Progenitor cell of endocrine pancreas (in vitro differentiated cells): ENCODE measurements at places on chromosomes 16 and 17. TPM values are rescaled to one million over a fixed set of nuclear protein-coding genes. Genes with fewer than 3 reads are reported as not detected.

GRCh38 chr17:35545150-35545549 is 7.7 kb upstream of the SLFN12L start:
- H3K36me3 ChIP-seq, result no peaks in the 10 kb centered on the region
- H3K4me3 ChIP-seq, result no peak overlapping the region
- no peaks in the 10 kb centered on the region for H3K4me1 ChIP-seq
- no peak overlapping the region for H3K27ac ChIP-seq

GRCh38 chr17:38960402-38960801 is 6.8 kb downstream of the FBXO47 start:
- DNase-seq, result no peak
- no peak overlapping the region for H3K27ac ChIP-seq
- H3K27me3 ChIP-seq, result no peaks in the 10 kb centered on the region
- H3K4me1 ChIP-seq, result no peaks in the 10 kb centered on the region

GRCh38 chr17:60345233-60345632 is 46.7 kb downstream of the USP32 start:
- H3K4me3 ChIP-seq, result no peak overlapping the region
- peaks cover 30% of the 10 kb centered on the region for H3K36me3 ChIP-seq
- H3K4me1 ChIP-seq, result peaks cover 5% of the 10 kb centered on the region
- DNase-seq, result no peak
- H3K27ac ChIP-seq, result peak overlapping the region; percentile 12

DNA sequence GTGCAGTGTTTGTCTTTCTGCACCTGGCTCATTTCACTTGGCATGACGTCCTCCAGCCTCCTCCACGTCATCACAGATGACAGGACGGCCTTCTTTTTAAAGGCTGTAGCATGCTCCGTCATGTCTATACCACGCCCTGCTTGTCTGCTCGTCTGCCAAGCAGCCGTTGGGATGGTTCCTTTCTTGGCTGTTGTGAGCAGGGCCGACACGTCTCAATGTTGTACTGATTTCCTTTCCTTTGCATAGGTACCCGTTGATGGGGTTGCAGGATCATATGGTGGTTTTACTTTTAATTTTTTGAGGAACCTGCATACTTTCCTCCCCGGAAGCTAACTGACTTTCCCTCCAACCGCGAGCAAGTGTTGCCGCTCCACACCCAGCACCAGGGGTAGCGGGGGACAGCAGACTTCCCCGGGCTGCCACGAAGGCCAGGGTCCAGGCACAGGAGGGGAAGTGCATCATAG is 212.2 kb upstream of the ZNF469 start:
- no peak for DNase-seq
- no peak overlapping the region for H3K27ac ChIP-seq
- no peak overlapping the region for H3K4me3 ChIP-seq

- H3K4me1 ChIP-seq, result peaks cover 4% of the 10 kb centered on the region
- DNase-seq, result no peak
- H3K27ac ChIP-seq, result peak overlapping the region; percentile 12
- H3K27me3 ChIP-seq, result peaks cover 15% of the 10 kb centered on the region
- H3K4me3 ChIP-seq, result no peak overlapping the region
Observed at GRCh38 chr17:27450416-27450815, 5.8 kb upstream of the KSR1 start.

DNA sequence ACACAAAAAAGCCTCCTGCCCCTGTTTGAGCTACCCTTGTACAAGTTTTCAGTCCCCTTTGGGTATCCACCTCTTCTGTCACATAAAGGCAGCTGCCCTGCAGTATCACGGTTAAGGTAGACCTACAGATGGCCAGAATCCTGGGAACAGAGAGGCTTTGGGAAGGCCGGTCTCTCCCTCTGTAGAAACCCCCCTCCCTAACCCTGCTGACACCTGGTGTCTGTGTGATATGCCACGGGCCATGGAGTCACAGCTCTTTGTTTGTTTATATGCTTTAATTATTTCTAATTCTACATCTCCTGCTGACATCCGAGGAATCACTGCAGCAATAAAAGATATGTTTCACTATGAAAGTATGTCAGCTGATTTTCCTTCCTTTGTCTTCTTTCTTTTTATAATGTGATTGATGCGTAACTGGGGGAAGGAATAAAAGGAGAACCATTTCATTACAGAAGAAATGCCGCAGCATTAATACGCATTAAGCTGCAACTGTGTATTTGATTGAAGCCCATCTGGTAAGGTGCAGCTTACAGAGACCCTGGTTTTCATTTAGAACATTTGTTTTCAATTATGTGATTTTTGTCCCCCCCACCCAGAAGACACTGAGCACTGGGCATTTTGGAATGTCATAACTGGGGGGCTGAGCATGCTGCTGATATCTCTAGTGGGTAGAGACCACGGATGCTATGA is 142.1 kb downstream of the SLC39A11 start:
- peaks cover 81% of the 10 kb centered on the region for H3K27me3 ChIP-seq
- no peak overlapping the region for H3K27ac ChIP-seq
- no peaks in the 10 kb centered on the region for H3K36me3 ChIP-seq
- no peak for DNase-seq

DNA sequence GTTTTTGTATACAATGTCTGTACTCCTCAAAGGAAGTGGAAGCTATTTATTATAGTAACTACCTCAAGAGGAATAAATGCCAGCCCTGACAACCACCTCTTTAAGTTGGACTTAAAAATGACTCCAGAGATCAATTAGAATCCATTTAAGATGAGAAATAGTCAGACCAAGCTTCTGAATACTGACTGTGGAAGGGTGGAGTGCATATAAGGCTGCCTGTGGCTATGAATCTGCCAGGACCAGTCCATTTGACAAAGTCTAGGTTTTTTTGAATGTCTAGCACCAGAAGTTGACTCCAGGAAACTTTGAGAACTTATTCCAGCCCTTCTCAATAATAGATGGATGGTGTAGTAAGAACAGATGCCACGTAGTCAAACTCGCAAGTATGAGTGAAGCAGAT is 15.0 kb downstream of the OGFOD1 start:
- no peak overlapping the region for H3K4me3 ChIP-seq
- no peaks in the 10 kb centered on the region for H3K4me1 ChIP-seq
- H3K36me3 ChIP-seq, result peaks cover 18% of the 10 kb centered on the region
- H3K27ac ChIP-seq, result no peak overlapping the region
- no peak for DNase-seq
- no peaks in the 10 kb centered on the region for H3K27me3 ChIP-seq

GRCh38 chr16:4648917-4649316 is 24.3 kb downstream of the MGRN1 start:
- DNase-seq, result no peak
- no peaks in the 10 kb centered on the region for H3K27me3 ChIP-seq
- peak overlapping the region; percentile 48 for H3K27ac ChIP-seq
- peaks cover 20% of the 10 kb centered on the region for H3K36me3 ChIP-seq

DNA sequence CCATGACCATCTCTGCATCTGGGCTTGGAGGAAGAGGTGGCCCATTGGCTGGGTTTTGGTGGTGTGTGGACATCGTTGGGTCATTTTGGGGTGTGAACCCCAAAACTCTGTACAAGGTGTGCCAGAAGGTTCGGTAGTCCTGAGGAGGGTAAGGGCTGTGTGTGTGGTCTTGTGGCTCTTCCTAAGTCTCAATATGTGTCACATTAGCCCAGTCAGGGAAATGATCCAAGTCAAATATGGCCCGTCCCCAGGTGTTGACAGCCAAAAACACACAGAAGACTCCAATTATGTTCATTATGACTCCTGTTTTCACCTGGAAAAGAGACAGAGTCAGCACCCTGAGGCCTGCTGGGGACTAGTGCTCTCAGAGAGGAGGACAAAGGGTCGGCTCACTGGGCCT is 27.1 kb downstream of the SLC13A5 start:
- H3K4me1 ChIP-seq, result peaks cover 4% of the 10 kb centered on the region
- H3K27ac ChIP-seq, result no peak overlapping the region
- no peaks in the 10 kb centered on the region for H3K36me3 ChIP-seq
- peaks cover 55% of the 10 kb centered on the region for H3K27me3 ChIP-seq

GRCh38 chr16:68313116-68313515 is 2.3 kb downstream of the PRMT7 start:
- no peak overlapping the region for H3K27ac ChIP-seq
- H3K36me3 ChIP-seq, result peaks cover 16% of the 10 kb centered on the region
- peaks cover 21% of the 10 kb centered on the region for H3K4me1 ChIP-seq
- no peak overlapping the region for H3K4me3 ChIP-seq

GRCh38 chr17:31216031-31216751 is 80.8 kb downstream of the OMG start:
- H3K27ac ChIP-seq, result no peak overlapping the region
- H3K36me3 ChIP-seq, result peaks cover 7% of the 10 kb centered on the region
- DNase-seq, result no peak
- H3K4me1 ChIP-seq, result no peaks in the 10 kb centered on the region

DNA sequence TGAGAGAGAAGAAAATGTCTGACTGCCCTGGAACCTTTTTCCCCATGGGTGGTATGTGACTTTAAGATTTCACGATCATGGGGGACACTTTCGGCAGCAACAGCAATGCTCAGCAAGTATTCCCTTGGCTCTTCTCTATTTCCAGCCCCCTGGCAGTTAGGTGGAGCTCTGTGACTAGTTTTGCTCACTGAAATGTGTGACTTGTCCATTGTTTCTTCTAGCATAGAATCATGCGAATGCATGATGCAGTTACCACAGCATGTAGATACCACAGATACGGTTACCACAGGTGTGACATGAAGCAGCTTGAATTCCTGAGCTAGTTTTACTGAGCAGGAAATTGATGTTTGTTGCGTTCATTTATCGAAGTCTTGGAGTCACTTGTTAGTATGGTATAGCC is 1034.5 kb upstream of the EEF2KMT start:
- H3K4me3 ChIP-seq, result no peak overlapping the region
- peaks cover 14% of the 10 kb centered on the region for H3K27me3 ChIP-seq
- H3K27ac ChIP-seq, result no peak overlapping the region

DNA sequence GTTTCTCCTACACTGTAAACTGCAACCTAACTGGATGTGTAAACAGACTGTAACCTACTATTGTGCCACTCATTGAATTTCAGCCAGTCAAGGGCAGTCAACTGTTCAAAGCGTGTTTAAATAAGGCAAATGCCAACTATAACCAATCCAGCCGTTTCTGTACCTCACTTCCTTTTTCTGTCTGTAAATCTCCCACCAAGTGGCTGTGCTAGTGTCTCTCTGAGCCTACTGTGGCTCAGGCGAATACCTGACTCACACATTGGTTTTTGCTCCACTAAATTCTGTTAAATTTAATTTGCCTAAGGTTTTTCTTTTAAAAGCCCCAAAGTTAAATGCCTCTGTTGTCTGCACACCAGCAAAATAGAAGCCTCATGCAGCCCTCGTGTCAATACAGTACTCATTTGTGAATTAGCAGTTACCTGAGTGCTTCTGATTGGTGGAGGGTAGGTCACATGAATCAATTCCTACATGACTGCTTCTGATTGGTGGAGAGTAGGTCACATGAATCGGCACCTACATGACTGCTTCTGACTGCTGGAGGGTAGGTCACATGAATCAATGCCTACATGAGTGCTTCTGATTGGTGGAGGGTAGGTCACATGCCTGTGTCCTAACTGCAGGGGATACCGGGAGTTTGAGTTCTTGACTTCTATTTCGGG is 31.1 kb upstream of the CCR7 start:
- H3K27me3 ChIP-seq, result no peaks in the 10 kb centered on the region
- H3K36me3 ChIP-seq, result no peaks in the 10 kb centered on the region
- no peak overlapping the region for H3K27ac ChIP-seq
- H3K4me1 ChIP-seq, result peaks cover 9% of the 10 kb centered on the region

- no peak within 1 kb of the TSS for H3K27ac ChIP-seq
- no peaks in the 10 kb centered on the region for H3K36me3 ChIP-seq
- H3K4me1 ChIP-seq, result no peaks in the 10 kb centered on the region
- no peak for DNase-seq
- peaks cover 4% of the 10 kb centered on the region for H3K27me3 ChIP-seq
Observed at GRCh38 chr16:674968-675883, at the start of gene RHBDL1. Gene RHBDL1, plus strand, starts transcription at chr16:675671. Its CDS starts 120 bp downstream, at chr16:675791.

- no peaks in the 10 kb centered on the region for H3K4me1 ChIP-seq
- DNase-seq, result no peak
- no peak overlapping the region for H3K4me3 ChIP-seq
- H3K27ac ChIP-seq, result no peak overlapping the region
- H3K27me3 ChIP-seq, result peaks cover 24% of the 10 kb centered on the region
Observed at GRCh38 chr17:45325810-45326209, 9.0 kb upstream of the MAP3K14 start.

- peaks cover 10% of the 10 kb centered on the region for H3K4me1 ChIP-seq
- H3K4me3 ChIP-seq, result no peak overlapping the region
- H3K27ac ChIP-seq, result no peak overlapping the region
- DNase-seq, result no peak
- peaks cover 1% of the 10 kb centered on the region for H3K36me3 ChIP-seq
Observed at GRCh38 chr17:4249452-4250029, 14.2 kb downstream of the ANKFY1 start.

GRCh38 chr17:17826342-17826713 is 10.5 kb downstream of the SREBF1 start:
- no peak overlapping the region for H3K4me3 ChIP-seq
- H3K27me3 ChIP-seq, result no peaks in the 10 kb centered on the region
- no peaks in the 10 kb centered on the region for H3K36me3 ChIP-seq
- peak overlapping the region; percentile 49 for H3K27ac ChIP-seq
- DNase-seq, result no peak

DNA sequence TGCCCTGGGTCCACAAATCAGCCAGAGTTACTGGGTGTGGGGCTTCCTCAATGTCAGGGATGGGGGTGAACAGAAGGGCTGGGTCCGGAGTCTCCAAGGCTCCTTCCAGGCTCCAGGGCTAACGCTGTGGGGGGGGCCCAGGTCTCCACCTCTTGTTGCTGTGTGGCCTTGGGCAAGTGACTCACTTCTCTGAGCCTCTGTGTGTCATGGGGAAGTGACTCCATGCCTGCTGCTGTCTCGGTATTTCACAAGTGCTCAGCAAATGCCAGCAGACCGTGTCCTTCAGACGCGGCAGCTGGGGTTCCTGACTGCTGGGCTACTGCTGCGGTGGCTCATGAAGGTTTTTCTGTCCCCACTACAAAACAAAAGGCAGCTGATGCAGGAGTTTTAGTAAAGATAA is 26.6 kb downstream of the JPH3 start:
- H3K27me3 ChIP-seq, result peaks cover 4% of the 10 kb centered on the region
- H3K36me3 ChIP-seq, result peaks cover 8% of the 10 kb centered on the region
- no peaks in the 10 kb centered on the region for H3K4me1 ChIP-seq
- DNase-seq, result no peak
- no peak overlapping the region for H3K4me3 ChIP-seq

DNA sequence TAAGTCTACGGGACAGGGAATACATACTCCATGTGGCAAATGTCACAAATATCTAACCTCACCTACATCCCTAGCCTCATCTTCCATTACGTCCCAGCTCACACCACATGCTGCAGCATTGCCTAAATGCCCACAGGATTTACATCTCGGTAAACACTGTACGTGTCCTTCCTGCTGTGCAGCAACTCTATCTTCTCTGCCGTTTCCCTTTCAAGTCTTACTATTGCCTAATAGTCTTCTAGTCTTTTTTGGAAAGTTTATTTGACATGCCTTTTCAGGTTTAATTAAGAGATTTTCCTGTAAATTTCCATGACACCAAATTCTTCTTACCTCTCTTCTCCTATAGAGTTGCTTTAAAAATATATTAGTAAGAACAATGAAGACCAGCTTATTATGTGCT is 120.5 kb downstream of the HS3ST4 start:
- no peaks in the 10 kb centered on the region for H3K36me3 ChIP-seq
- H3K4me3 ChIP-seq, result no peak overlapping the region
- H3K4me1 ChIP-seq, result peaks cover 11% of the 10 kb centered on the region
- no peaks in the 10 kb centered on the region for H3K27me3 ChIP-seq
- no peak for DNase-seq

DDX52 gene
- 77.2 and 79.4 TPM in 2 replicates for total RNA-seq

COQ7 gene
- total RNA-seq, result 23.2 and 26.3 TPM in 2 replicates

SLFN14 gene
- total RNA-seq, result not detected in 2 replicates

MEOX1 gene
- total RNA-seq, result 1.1 and 1.2 TPM in 2 replicates

TMC8 gene
- total RNA-seq, result 0.12 and 0.58 TPM in 2 replicates

KRTAP4-1 gene
- total RNA-seq, result not detected in 2 replicates

SRCAP gene
- total RNA-seq, result 103 and 104 TPM in 2 replicates

COX6A2 gene
- total RNA-seq, result not detected in 2 replicates

RBFOX1 gene
- total RNA-seq, result 0.29 and 1.0 TPM in 2 replicates

MARVELD3 gene
- 32.3 and 33.7 TPM in 2 replicates for total RNA-seq

ATXN7L3 gene
- 117 and 135 TPM in 2 replicates for total RNA-seq
